Glutamatergic neuron (in vitro differentiated cells): ENCODE measurements at places on chromosomes 16 and 17. TPM values are rescaled to one million over a fixed set of nuclear protein-coding genes. Genes with fewer than 3 reads are reported as not detected.

The GRB7 gene
- not detected for total RNA-seq

The DNAH9 gene
- total RNA-seq: 0.86 TPM

The CNGB1 gene
- 0.91 TPM for total RNA-seq

- DNase-seq: no peak
Observed at GRCh38 chr16:7342598-7342997, 10.0 kb downstream of the RBFOX1 start.

DNA sequence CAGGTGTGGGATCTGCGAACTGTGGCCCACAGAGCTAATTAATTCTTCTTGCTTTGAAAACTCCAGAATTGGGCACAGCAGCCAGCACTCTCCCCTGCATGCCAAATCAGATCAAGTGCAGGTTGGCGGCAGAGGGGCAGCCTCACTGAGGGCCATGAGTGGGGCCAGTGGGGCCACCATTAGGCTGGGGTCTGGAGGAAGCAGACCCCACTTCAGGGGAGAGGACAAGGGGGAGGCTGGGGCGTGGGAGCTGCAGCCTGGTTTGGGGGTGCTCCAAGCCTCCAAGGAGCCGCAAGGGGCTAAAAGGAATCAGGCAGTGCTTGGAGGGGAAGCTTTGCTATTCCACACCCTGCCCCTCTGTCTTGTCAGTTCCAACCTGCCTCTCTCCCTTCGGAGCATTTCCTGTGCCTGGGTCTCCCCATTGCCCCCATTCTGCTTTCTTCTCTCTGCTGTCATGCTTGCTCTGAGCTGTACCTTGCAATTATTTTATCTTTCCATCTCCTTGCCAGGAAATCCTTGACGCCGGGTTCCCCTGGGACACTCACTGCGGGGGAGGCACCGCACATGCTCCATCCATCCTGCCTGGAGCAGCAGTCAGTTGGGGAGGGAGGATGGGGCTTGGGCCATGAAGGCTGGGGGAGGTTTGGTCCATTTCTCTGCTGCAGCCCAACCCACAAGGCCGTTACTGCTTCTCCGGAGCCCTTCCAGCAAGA, 3.3 kb upstream of the ABCC3 start:
- peak; percentile 35 for DNase-seq

DNA sequence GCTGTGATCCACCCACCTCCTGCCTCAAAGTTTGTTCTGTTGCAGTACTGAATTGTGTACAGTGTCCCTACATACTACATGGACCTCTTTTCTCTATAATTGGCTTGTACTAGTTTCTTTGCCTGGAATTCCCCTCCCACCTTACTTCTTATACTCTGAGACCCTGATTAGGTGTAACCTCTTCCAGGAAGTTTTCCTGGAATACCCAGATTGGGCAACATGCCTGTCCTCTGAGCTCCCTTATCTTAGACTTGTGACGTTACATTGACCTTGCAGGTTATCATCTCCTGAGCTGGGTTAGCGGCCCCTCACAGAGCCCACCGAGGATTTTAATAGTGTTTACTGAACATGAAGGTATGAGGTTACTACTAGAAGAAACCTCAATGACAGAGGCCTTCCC, 237.0 kb downstream of the ZNF423 start:
- DNase-seq: no peak

DNA sequence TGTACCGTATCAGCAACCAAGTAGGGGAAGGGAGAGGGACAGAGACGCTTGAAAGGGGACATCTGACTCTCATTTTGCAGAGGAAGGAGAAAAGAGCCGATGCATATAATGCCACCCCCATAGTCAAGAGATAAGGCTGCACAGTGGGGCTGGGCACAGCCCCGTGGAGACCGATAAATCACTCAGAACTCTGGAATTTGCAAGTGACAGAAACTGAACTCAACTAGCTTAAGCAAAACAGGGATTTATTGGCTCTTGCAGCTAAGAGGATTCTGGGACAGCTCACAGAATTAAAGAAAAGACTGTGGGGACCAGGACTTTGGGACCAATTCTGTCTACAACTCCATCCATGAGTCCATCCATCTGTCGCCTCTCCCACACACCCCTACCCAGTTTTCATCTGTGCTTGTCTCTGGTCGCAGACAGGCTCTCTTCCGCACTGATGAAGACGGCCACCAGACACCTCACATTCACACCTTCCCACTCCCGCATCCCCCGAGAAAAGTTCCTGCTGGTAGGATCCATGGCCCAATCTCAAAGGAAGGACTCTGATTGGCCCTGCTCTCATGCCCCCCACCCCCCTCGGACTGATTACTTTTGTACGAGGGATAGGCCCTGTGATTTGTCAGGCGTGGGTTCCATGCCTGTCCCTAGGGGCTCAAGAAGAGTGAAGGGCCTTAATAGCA, 105.9 kb upstream of the RPL38 start:
- no peak for DNase-seq
